ENCODE measurements at places on chromosomes 11 and 22.

DNA sequence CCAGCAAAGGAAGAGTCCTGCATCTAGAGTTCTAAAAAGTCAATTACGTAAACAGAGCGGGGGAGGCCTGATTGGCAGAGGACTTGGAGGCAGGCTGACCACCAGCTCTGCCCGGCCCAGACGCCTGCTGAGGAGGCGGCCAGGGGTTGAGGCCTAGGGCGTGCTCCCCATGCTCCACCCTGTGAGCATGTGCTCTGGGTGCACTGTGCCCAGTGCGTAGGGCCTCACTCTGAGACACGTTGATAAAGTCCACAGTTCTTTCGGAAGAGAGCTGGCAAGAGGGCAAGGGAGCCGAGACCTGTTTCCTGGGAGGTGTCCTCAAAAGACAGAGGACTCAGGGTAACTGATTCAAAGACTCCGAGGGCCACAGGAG lies 25.2 kb downstream of the GRIK4 start:
- DNase-seq = no peak

DNA sequence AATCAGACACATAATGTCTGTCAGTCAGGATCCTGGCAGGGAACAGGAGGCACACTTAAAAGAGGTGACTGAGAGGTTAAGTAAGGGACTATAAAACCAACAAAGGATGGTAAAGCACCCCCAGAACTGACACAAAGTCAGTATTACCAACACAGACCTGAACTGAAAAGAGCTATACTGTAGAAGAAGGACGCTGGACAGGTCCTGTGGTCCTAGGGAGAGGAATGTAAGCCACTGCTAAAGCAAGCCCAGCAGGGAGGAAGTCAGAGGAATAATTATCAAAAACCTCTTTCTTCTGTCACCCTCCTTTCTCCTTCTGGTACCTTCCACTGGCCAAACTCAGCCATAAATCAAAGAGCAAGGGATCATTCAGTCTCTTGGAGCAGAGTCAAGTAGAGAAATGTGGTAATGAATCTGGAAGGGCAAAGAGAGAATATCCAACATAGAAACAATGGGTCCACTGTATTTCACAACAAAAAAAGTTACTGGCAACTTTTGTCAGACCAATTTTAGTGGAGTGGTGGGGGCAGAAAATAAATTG lies 33.4 kb upstream of the ANGPTL5 start:
- no peak for DNase-seq

GRCh38 chr22:32005453-32005852 lies 37.6 kb upstream of the SLC5A1 start:
- DNase-seq = no peak

- no peak for DNase-seq
Measured at GRCh38 chr11:133934599-133935550, 21.9 kb downstream of the IGSF9B start.

DNA sequence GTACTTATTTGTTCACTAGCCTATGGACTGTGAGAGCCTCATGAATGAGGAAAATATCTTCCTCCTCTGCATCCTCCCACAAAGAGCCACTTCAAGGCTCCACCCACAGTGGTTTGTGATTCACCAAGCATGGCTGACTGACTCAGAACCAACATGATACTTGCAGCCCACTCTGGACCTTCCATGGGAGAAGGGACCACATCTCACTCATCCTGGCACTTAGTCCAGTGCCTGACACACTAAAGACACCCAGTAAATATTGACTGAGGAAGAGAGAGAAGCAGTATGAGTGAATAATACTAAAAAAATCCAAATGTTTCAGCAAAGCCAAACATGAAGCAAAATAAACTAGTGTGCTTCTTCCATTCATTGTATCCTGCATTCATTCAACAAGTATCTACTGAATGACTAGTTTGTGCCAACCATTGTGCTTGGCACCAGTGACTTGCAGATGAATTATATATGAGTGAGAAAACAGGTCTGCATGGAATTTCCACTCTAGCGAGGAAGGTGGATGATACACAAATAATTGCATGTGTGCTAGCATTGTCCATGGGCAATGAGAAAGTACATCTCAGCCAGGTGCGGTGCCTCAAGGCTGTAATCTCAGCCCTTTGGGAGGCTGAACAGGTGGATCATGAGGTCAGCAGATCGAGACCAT lies 54.9 kb upstream of the BLID start:
- DNase-seq = no peak

- no peak for DNase-seq
Measured at GRCh38 chr11:62046568-62047100, 77.2 kb upstream of the INCENP start.

Measured in stimulated activated CD8-positive, alpha-beta memory T cell treated with anti-CD3 and anti-CD28 coated beads, Interleukin-2, amount 100 ng/mL, for 1 hour (primary cell).